ENCODE measurements at places on chromosomes 1 and 21.

- peak; percentile 13 for DNase-seq
Observed at GRCh38 chr1:207752456-207752998, 673 bp downstream of the CD46 start.

GRCh38 chr1:16204634-16205333 lies 7.7 kb downstream of the ARHGEF19 start:
- DNase-seq: peak; percentile 43

DNA sequence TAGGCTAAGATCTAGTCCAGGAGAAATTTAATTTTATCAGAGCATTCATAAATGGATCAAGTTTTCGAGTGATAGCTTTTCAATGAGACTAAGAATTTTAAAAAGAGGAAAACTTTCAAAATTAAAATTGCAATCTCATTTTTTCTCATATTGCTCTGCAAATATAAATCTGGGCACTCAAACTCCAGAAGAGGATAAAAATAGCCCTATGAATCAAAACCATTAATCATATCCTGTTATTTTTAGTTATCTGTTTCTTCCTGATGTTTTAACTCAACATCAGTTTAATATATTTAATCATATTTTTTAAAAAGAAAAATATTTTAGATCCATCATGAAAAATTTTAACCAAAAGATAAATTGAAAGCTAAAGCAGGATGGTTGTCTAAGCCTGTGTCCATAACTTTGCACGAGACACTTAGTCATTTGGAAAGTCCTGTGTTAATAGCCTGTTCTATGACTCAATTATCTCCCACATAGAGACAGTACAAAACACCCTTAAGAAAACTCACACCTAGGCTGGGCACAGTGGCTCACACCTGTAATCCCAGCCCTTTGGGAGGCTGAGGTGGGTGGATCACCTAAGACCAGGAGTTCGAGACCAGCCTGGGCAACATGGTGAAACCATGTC lies 17.1 kb upstream of the PRRC2C start:
- no peak for DNase-seq

DNA sequence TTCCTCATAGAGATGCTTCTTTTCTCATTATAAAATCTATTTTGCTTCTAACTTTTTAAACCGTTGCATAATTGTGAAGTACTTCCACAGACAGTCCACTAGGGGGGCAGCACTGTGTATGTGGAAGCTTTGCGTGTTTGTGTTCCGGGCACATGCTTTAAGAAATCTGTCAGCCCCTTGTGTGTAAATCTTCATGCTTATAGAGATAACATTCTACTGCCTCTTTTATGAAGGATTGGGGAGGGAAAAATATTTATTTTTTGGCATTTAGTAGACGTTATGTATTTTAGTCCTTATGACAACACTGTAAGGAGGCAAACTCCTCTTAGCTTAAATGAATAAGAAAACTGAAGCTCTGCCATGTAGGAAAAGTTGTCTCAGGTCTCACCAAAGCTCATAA lies 157.3 kb upstream of the PTGFR start:
- DNase-seq: no peak

DNA sequence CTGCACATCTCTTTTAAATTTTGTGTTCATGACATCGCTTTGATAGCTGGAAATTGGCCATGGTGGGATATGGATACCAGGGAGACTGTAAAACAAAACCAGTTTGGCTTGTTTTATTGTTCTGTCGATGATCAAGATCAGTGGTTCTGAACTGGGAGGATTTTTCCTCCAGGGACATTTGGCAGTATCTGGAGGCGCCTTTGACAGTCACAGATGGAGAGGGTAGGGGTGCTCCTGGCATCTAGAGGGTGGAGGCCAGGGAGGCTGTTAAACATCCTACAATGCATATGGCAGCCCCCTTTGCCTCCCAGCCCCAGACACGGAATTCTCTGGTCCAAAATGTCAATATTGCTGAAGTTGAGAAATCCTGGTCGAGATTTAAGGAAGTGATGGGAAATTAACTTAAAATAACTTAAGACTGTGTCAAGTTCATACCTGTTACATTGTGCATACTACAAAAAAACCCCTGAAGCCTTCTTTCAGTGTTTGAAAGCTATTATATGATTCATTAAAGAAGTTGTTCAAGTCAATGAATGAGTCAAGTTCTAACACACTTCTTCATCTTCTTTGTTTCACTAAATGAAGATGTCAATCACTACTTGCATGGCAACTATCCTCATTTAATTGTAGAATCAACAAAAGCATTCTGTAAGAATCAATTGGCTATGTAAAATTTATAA lies 150.9 kb downstream of the KCNJ6 start:
- DNase-seq: no peak

DNA sequence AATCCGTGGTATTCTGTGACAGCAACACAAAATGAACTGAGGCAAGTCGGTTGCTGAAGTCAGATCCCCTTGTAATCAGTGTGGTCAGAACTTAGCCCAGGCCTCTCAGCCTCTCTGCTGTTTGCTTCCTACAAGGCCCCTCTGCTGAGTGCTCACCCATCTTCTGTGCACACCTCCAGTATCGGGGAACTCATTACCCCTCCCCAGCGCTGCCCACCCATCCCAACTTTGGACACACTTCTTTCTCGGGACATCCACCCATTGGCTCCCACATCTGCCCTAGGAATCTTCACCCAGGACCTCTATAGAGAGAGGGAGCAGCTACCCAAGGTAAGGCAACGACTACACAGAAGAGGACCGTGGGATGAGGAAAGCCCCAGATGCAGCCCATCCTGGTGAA lies 217.5 kb downstream of the MATN1 start:
- no peak for DNase-seq

GRCh38 chr1:234018816-234019215 lies 114.3 kb downstream of the SLC35F3 start:
- no peak for DNase-seq

GRCh38 chr1:200669314-200670241 lies at the start of gene DDX59:
DDX59 (minus strand) TSS chr1:200669907; CDS start chr1:200666740, 3,167 bp downstream.
- DNase-seq: peak; percentile 97

DNA sequence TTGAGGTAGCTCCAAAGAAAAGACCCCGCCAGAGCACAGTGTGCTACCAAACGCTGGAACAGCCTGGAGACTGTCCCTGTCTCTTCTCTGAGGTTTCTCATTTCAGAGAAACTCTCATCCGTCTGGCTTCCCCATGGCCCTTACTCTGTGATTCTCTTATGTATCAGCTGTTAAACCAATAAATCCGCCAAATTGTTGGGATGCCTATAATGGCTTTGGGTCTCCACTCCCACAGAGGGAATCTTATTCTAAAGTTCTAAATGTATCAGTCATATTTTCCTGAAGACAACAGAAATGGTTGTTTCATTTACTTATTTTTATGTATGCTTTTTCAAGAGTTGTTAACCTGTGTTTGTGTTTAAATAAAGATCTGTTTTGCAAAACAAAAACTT lies 4.0 kb downstream of the ERG start:
- no peak for DNase-seq

DNA sequence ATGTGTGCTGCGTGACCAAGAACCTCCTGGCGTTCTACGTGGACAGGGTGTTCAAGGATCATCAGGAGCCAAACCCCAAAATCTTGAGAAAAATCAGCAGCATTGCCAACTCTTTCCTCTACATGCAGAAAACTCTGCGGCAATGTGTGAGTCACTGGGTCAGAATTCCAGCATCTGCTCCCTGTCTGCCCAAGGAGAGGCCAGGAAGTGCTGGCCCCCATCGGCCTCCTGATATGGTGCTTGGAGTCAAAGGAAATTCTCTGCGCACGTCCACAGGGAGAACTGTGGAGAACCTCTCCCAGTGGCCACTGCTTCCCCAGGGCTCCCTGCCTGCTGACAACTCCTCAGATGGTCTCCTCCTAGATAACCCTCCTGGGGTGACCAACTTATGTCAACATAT lies 25.6 kb upstream of the IL20 start:
- no peak for DNase-seq

- no peak for DNase-seq
Observed at GRCh38 chr1:81437649-81438048, 363.1 kb upstream of the ADGRL2 start.

DNA sequence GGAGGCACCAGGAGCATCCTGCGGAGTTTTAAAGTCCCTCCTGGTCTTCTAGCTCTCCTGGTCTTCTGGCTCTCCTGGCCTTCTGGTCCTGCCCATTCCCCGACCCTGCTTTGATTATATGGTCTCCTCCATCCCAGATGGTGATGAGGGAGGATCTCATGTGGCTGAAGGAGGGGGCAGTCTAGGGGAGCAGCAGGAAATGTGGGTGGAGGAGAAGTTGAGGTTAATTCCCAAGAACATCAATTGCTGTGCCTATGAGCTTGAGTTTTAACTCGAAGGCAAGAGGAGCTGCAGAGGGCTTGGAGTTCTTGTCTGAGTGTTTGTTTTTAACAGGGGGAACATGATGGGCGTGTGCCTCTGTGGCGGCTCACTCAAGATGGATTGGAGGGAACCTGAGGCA lies 408.8 kb downstream of the MATN1 start:
- no peak for DNase-seq

DNA sequence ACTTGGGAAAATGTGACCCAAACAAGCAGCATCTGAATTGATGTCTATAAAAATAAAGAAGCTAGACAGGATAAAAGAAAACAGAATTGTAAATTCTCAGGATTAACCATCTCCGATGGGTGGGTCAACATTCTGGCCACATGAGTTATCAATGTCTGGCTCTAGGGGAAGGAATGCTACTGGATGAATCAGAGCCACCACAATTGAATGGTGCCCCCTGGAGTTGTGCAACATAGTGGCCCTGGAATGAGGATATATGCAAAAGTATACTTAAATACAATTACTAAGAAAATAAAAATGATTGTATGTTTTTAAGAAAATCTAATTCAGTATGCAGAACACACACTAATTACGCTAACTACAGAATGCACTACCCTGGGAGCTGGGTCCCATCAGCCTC lies 185.6 kb downstream of the TGFBR3 start:
- DNase-seq: no peak

DNA sequence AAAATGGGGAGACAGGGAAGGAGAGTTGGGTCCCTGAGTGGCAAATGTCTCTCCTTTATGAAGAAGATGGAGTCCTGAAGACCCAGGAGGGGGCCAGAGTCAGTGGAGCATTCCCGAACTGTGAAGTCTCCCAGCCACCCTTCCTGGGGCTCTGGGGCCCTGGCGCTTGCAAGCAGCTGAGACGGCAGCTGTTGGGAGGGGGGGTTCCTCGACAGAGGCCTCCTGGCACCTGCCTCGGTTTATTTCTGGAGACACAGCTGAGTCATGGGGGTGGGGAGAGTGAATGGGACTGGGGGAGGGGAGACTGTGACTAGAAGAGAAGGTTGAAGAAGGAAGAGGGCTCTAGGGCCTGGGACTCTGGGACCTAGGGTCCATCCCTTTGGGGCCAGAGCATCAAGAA lies 14.0 kb downstream of the NES start:
- peak; percentile 93 for DNase-seq

DNA sequence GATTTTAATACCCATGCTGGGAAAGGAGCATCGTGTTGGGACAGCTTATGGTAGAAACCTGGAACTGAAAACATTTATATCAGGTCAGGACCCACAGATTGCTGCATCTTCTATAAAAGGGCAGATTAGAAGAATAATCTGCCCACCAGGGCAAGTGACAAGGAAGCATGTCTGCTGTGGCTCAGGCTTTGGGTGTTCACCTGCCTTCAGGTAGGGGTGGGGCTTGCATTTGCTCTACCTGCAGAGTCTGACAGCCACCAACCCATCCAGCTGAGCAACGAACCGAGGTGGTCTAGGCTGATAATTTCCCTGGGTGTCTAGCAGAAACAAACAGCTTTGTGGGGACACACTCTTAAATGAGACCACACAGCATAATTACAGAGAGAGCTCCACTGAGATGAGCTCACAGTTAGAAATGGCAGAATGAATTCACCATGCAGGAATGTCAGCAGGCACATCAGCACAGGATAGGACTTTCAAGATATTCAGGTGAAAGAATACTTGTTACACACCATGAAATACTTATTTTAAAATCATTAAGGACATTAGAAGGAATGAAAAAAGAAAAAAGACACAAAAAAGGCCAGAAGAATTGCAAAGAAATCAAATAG lies 36.1 kb upstream of the B3GALT5 start:
- DNase-seq: no peak

DNA sequence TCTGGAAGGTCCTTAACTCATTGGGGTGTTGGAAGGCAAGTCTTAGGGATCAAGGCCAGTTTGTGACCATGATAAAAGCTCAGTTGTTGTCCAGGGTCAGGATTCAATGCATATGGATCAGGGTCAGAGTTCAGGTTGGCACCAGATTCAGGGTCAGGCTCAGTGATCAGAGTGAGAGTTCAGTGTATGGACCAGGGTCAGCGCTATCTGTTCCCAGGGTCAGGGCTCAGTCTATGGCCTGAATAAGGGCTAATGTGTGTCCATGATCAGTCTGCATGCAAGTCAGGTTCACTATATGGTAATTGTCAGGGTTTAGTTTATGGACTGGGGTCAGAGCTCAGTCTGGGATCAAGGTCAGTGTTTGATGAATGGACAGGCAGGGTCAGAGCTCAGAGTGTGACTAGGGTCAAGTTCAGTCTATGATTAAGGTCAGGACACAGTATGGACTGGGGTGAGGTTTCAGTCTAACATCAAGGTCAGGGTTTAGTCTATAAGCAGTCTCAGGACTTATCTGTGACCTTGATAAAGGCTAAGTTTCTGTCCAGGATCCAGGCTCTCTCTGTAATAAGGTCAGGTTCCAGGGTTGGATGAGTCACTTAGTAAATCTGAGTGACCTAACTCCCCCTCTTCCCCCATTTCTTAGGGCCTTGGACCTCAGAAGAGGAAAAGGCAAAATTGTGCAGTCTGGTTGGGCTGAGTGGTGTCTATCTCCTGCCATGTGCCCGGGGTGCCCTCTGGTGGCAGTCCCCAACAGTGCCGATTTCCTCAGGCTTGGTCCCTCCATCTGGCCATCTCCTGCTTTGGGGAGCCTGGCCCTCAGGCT lies 23.8 kb downstream of the KNCN start:
- DNase-seq: peak; percentile 61

DNA sequence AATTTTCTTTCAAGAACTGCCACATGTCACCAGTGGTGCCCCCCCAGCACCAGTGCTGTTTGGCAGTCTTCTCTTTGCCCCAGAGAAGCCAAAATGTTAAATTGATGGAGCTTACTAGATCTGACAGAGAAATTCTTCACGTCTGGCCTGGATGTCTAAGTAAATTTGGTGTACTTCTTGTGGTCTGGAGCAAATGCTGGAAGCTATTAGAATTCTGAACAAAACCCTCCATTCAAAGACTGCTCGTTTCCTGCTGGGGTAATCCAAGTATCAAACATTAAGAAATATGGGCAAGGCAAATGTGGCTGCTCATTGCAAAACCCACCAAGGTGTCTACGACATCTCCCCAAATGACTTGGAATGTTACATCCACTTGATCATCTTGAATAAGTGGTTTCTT lies 92.3 kb downstream of the ROR1 start:
- no peak for DNase-seq

DNA sequence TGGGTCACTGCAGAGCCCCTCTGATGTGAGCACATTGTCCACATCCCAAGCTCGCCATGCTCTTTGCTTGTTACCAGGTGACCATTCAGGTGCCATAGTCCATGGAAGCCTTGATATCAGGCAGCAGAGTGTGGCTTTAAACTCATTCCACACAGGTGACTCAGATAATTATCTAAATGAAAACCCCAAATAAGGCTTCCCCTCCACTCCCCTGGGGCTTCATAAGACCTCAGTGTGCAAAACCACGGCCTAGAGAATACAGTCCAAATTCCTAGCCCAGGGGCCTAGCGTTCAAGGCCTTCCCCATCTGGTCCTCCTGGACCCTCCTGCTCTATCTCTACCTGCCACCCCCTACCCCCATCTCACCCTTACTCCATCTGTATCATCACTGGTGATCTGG lies 97.1 kb downstream of the ARHGEF10L start:
- no peak for DNase-seq

GRCh38 chr1:193105821-193106177 lies 585 bp upstream of the GLRX2 start:
- DNase-seq: peak; percentile 8
